ENCODE measurements at places on chromosomes 1 and 21.

DNA sequence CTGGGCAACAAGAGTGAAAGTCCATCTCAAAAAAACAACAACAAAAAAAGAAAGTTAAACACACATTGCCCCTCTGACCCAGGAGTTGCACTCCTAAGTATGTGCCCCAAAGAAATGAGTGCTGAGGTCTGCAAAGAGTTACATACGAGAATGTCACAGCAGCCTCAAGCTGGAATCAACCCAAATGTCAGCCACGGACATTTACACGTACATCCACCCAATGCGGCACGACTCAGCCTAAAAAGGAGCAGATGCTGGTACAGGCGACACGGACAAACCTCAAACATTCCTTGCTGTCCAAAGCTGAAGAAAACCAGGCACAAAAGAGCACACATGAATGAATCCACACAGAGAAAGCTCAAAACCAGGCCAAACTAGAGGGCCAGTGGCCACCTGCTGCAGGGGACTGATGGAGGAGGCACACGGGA, 46.8 kb upstream of the ECE1 start:
- no peak for DNase-seq

DNA sequence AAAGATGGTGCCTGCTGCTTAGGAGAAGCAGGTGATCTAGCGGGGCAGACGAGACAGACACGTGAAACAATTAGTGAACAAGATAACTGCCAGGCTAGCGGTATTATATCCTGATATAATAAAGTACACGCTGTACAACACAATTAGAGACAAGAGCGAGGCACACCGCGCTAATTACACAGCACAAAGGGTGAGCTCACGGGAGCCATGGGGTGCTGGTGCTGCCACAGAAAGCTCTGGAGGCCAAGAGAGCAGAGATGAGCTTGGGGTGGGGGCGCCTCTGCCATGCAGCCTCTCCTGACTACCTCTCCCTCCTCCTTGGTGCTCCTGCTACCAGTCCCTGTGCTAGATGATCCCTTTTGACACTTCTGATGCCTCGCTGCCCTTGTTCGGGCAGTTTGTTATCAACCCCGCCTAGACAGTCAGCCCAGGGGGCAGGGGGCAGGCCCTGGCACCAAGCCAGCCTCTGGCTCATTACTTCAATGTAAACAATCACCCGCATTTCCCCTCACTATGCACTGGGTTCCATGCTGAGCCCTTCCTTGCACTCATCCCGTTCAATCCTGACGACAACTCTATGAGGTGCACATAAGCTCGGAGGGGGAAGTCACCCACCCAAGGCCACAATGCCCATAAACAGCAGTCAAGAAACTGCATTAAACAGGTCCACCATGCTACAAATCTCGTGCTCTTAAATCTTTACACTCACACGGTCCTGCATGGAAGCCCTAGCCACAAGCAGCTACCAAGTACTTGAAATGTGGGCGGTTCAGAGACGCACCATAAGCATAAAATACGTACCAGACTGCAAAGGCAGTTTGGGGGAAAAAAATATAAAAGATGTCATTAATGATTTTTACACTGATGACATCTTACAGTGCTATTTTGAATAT, 103.0 kb downstream of the SSBP3 start:
- no peak for DNase-seq

GRCh38 chr1:61142726-61143500, 60.6 kb downstream of the NFIA start:
- DNase-seq, result no peak

DNA sequence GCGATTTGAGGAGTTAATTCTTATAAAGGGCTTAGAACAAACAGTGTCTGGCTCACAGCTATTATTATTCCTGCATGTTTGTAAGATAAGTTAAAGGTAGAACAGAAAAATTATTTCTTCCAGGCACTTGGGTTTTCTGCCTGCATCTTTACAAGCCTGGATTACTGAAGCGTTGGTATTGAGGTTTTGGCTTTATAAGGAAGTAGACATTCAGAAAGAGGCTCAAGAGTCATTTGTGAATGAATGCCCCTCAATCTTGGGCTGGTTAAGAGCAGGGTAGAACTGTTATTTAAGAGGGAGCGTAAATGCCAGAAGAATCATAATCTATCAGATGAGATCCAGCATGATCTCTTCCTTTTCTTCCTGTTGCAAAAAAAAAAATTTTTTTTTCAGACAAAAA, 77.3 kb upstream of the ARID1A start:
- no peak for DNase-seq

DNA sequence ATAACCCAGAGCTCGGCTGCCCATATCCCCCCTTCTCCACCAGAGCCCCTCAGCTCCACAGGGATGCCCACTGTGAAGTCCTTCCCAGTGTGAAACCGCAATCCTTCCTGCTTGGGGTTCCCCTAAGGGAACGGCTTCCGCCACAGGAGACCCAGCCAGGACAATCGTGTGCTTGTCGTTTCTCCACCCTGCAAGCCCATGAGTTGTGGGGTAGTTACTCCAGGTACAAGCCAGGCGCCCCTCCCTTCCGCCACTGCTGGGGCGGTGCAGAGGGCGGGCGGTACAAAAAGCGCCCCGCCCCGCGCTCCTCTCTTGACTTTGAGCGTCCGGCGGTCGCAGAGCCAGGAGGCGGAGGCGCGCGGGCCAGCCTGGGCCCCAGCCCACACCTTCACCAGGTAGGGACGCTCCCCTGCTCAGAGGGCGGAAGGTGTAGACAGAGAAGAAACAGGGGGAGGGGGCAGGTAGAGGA, at the start of gene TINAGL1:
Gene TINAGL1 (plus strand): TSS at position 315 of the 469 bp plus-strand sequence. CDS start 634 bp downstream, outside the sequence.
- no peak for DNase-seq

GRCh38 chr1:228849011-228849541, 113.8 kb downstream of the RHOU start:
- no peak for DNase-seq

GRCh38 chr1:55067022-55067778, 27.9 kb downstream of the PCSK9 start:
- no peak for DNase-seq

- DNase-seq, result no peak
These were observed 22.8 kb upstream of the RNU1-4 start for GRCh38 chr1:16717336-16718098.

DNA sequence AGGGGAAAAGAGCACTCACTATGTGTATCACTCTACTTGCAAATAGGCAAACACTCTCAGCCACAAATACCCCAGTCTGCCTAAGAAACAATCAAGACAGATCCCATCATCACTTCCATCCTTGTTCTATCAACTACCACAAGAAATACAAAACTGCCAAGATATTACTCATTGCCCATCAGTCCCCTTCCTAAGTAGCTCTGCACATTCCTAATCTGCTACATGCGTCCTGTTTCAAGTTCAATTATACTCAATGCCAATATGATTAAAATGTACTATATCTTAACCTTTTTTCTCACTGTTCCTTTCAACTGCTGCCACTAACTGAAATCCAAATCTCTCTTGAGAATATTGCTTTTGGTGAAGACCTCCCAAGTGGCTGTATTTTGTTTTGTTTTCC, 1688.4 kb downstream of the PLA2G4A start:
- DNase-seq, result no peak

GRCh38 chr1:92314024-92314423, 15.2 kb downstream of the RPAP2 start:
- no peak for DNase-seq

- no peak for DNase-seq
These were observed 17.5 kb downstream of the IER5 start for GRCh38 chr1:181106022-181106312.

GRCh38 chr21:25453524-25453923, 153.8 kb downstream of the MRPL39 start:
- DNase-seq, result peak; percentile 8

- DNase-seq, result no peak
These were observed 111.2 kb upstream of the OLIG2 start for GRCh38 chr21:32914424-32915039.

DNA sequence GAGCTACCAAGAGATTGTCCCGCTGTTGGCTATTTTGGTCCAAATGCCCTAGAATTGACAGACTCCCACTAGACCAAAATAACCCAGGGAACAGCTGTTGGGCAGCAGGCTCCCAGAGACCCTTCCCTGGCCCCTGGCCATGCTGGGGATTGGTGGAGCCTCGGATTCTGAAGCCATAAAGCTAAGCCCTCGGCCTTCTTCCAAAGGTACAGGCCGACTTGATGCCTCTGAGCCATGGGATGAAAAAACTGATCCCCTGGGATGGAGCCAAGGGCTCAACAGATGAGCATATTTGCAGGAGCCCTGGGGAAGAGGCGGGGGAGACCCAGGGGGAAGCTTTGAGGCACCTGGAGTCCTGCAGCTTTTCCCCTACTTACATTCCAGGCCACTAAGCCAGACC, 1.0 kb upstream of the LRRC38 start:
- no peak for DNase-seq
